ENCODE measurements at places on chromosomes 2 and 18. TPM values are rescaled to one million over a fixed set of nuclear protein-coding genes. Genes with fewer than 3 reads are reported as not detected.
A peak's percentile ranks its signal among the peaks of the same experiment; 100 is the strongest.

- no peak for DNase-seq
These were observed 14.2 kb downstream of the SIGLEC15 start for GRCh38 chr18:45839414-45840395.

DNA sequence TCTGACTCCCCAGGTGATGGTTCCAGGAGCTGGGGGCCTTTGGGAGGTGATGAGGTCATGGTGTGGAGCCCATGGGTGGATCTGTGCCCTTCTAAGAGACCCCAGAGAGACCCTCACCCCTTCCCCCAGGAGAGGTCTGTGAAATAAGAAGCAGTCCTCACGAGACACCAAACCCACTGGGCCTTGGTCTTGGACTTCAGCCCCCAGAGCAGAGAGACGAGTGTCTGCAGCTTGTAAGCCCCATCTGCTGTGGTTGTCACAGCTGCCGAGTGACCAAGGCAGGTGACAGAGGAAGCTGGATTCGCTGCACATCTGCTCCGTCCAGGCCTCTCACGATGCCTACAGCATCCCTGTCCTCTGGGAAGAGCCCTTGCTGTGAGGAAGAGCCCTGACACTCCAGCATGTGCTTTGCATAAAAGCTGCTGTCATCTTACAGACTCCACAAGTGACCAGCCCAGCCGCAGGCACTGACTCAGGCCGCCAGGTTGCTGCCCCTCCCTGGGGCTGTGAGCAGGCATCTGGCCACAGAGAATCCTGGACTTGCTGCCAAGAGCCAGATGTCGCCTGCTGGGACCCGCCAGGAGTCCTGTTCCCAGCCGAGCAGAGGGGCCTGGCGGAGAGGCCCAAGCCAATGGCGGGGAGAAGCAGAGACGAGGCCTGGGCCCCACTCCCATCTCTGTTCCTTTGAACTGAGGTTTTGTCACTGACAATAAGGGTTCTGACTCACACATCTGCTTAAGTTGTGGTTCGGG, 150.8 kb downstream of the PXDN start:
- peak; percentile 80 for DNase-seq

NTSR2 gene
- total RNA-seq, result not detected

DNA sequence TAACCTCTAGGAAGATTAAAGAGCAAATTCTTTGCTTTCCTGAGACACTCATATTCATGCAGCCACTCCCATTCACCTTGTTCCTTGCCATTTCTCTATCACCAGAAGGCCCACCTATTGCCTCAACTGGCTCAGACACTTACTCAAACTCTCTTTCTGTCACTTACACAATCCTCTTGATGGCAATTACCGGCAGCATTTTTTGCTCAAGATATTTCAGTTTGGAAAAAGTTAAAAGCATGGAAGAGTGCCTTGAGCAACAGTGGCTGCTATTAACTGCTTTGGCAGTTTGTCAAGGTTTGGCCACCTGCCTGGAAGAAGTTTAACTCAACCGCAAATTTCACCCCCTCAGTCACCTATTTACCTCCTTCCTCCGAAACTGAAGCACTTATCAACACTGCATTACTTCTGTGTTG, 1104.0 kb upstream of the PIK3C3 start:
- no peak for DNase-seq

DNA sequence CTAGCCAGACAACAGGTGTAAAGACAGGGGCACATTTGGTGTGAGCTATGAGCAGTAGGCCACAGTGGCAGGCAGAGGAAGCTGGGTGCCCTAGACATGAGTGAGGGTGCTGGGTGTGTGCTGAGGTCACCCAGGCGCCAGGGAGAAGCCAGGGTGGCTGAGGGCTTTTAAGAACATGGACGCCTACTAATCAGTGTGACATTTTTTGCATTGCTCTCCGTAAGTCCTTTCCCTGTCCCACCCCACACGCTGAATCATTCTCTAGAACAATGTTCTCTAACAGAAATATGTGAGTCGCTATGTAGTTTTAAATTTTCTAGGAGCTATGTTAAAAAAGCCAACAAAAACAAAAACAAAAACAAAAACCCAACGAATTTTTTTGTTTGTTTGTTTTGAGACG, 204.5 kb upstream of the REV1 start:
- DNase-seq, result peak; percentile 55

SP140 gene
- 0.26 TPM for total RNA-seq

DNA sequence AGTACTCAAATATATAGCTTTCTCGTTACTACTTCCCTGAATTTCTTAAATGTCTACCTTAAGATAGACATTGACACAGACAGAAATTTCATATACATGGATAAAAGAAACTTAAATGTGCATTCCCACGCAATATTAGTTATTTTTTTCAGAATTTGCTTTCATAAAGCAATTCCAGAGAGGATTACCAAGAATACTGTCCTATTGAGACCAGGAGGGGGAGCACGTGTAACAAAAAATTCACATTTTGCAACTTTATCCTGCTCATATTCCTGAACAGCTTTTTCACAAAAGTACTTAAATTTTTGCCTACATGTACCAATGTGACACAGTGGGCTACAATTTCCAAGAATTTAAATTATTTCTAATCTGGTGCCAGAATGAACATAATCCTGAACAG, 30.7 kb upstream of the ERCC3 start:
- no peak for DNase-seq

DNA sequence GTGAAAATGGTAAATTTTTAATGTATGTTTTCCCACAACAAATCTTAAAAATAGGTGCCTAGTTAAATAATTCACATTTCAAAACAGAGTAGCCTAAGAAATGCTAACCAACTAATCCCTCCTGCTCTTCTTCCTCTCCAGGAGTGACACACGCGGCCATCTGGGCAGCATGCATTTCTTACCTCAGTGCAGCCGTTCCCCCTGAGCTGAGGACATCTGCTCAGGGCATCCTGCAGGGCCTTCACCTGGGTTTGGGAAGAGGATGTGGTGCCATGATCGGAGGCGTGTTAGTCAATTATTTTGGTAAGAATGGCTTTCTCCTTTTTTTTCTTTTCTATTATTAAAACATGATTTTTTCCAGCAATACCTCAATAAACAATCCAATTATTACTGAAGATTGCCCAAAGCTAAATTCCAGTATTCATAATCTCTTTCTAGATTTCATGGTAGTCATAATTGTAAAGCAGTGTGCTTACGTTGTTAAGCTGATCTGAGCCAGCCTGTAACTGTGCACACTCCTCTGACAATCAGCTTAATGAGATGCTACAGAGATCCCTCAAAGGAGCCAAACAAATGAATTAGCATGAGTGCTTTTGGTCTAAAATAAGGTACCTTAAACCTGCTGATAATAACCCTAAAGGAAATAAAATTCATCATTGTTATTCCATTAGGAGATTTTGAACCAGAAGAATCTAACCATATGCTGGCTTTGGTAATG, 45.8 kb downstream of the NEMP2 start:
- DNase-seq, result no peak

DNA sequence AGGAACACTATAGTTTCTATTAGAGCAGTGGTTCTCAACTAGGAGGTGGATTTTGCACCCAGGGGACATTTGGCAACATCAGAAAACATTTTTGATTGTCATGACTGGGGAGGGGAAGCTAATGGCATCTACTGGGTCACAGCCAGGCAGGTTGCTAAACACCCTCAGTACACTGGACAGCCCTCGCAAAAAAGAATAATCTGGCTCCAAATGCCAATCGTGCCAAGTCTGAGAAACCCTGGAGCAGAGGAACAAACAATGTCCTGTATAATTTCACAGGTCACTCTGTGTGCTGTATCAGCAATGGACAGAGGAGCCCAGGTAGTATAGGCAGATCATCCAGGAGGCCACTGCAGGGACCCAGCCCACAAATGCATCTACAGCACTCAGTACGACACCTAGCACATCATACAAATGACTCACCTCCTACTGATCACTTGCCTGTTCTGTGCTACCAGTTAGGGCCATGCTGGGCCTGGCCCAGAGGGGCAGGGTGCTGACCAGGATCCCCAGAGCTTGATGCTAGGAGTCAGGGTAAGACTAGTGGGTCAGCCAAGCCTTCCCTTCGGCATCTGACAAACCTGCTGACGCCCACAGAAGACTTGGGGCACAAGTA, 37.6 kb downstream of the SFXN5 start:
- DNase-seq, result no peak

GRCh38 chr2:5473635-5474034, 218.5 kb upstream of the SOX11 start:
- DNase-seq, result no peak

ANKRD53 gene
- total RNA-seq, result 1.7 TPM

DNA sequence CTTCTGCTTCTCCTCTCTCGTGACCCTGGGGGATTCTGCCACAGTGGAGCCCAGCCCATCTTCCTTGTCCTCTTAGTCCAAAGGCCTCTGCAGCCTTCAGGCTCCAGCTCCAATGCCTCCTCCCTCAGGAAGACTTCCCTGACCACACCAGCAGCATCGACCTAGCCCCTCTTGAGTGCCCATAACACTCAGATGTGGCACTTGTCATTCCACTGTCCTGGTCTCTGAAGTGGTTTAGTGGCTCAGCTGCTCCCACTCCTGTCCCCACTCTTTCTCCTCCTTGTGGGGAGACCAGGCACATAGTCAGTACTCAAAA, 97.5 kb downstream of the STPG4 start:
- no peak for DNase-seq

- no peak for DNase-seq
These were observed 47.5 kb upstream of the ACSL3 start for GRCh38 chr2:222813177-222813843.

DNA sequence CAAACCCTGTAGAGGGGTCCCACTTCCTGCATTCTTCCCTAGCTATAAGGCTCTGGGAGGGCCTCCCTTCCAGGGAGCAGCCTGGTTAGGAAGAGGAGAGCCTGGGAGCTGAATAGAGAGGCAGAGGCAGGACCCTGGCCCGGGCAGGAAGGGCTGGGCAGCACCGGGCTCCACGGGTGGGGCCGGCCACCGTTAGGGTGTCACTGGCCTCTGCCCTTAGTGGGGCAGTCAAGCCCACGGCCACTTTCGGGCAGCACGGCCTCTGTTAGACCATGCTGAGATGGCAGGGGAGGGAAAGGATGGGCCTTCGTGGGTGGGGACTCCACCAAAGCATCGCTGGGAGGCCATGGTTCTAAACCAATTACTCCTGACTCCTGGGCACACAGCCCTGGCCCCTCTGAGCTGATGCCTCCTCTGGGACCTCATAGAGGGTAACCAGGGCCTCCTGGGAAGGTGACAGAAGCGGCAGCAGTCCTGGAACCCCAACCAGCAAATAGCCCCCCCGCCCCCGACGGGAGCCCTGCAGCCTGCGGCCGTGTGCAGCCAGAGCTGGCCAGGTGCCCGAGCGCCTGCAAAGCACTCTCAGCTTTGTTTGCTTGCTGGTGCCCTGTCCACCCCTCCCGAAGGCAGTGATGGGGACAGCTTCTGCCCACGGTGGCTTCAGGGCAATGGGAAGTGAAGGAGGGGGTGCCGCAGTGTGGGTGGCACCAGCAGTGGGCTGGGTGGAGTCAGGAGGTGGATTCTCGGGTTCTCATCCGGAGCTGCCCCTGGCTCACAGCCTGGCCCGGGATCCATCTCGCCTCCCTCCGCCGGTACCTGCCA, 16.3 kb upstream of the HPCAL1 start:
- DNase-seq, result no peak

DNA sequence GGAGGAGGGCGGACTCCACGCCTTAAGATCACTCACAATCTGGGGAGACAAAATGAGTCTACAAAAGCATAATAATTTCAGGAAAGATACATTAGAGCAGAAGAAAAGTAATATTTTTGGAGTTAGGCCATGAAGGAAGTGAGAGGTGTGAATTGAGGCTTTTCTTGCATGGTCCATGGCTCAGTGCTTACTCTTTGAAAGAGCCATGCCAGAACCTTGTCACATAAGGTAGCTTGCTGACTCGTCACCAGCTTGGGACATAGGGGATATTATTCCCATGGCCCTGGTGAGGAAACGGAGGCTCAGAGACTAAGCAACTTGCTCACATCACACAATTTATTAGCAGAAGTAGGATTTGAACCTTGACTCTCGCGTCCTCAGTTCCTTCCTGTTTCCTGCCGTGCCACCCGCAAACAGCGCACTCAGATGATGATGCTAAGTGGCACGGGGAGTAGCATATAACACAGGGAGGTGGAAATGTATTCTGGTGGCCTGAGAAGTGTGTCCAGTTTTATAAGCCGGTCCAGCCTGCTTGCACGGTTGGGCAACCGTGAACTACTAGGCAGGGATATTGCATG, 312.2 kb upstream of the EPAS1 start:
- DNase-seq, result peak; percentile 50

DNA sequence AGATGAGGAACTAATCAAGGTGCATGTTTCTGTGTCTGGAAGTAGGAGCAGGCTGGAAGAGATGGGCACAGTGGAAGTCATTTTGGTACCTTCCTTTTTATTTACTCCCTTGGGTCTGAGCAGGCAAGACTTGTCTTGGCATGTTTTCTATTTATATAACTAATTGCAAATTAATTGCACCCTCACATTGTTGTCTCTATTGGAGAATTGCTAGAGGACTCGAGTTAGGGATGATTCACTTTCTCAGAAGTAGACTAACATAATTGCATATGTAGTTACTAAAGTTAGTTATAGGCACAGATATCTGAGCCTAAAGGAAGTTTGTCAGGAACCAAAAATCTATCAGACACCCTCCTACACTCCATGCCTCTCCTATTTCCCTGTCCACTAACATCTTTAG, 92.8 kb upstream of the NRP2 start:
- DNase-seq, result no peak

DNA sequence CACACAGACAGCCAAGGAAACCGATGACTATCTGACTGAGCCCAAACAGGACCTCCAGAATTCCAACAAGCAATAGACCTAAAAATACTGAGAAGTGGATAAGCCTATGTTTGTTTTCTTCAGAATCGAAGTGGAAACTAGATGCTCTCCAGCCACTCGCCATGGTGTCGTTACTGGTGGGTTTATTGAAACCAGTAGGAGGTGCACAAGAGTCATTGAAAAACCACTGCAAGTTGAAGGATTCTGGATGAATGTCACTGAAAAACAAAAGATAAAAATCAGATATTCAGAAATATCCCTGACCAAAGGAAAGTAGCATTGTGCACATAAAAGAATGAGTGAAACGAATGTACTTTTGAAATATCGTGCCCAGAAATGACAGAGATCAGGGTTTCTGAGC, 15.3 kb downstream of the TM4SF20 start:
- no peak for DNase-seq

- DNase-seq, result no peak
These were observed 250 bp downstream of the DSC1 start for GRCh38 chr18:31162419-31162793.

- no peak for DNase-seq
These were observed 72.7 kb upstream of the MGAT4A start for GRCh38 chr2:98803405-98804264.

- no peak for DNase-seq
These were observed 117.6 kb upstream of the PIEZO2 start for GRCh38 chr18:11266781-11267480.

Data from right atrium auricular region (tissue), 2 donors.